ENCODE measurements at places on chromosomes 2 and 18. TPM values are rescaled to one million over a fixed set of nuclear protein-coding genes. Genes with fewer than 3 reads are reported as not detected.

- DNase-seq = no peak
Measured at GRCh38 chr2:142834021-142834420, 43.4 kb upstream of the KYNU start.

MARCHF4 gene
- total RNA-seq = not detected

- no peak for DNase-seq
Measured at GRCh38 chr2:197308585-197308984, 2.0 kb downstream of the ANKRD44 start.

- DNase-seq = no peak
Measured at GRCh38 chr18:28365411-28365831, 188.5 kb upstream of the CDH2 start.

YWHAQ gene
- total RNA-seq = 179 TPM

TUBA4B gene
- total RNA-seq = not detected

DNA sequence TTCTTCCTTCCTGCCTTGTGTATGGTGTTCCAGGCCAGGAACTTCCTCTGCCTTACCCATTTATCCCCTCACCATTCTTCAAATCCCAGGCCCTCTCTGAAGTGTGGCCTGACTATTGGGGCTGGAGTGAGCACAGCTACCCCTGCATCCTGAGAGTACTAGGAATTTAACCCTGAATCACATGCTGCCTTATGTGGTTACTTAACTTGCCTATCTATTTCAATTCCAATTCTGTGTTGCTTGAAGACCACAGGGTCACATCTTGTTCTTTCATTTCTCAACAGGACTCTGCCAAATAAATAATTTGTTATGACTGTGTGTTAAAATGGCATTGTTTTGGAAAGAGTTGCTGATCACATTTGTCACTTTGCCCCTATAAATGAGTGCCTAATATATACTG lies 108.6 kb downstream of the CERS6 start:
- DNase-seq = no peak

RBMS1 gene
- 78.4 TPM for total RNA-seq

EFEMP1 gene
- 37.7 TPM for total RNA-seq

Data from sigmoid colon (tissue), 7 donors.